ENCODE measurements at places on chromosomes 7 and 10. TPM values are rescaled to one million over a fixed set of nuclear protein-coding genes. Genes with fewer than 3 reads are reported as not detected.

PCDH15 gene
- not detected for total RNA-seq

FRMD4A gene
- 21.7 TPM for total RNA-seq

GNGT1 gene
- not detected for total RNA-seq

STK31 gene
- total RNA-seq, result not detected

DDX50 gene
- 31.2 TPM for total RNA-seq

POU6F2 gene
- total RNA-seq, result not detected
